HTR-8/SVneo (cell line): ENCODE measurements at places on chromosomes 6 and 20.

GRCh38 chr6:149074832-149075258 lies 242.7 kb upstream of the TAB2 start:
- DNase-seq = no peak

GRCh38 chr6:110419028-110419739 lies 3.8 kb upstream of the DDO start:
- no peak for DNase-seq

- DNase-seq = peak; percentile 91
Measured at GRCh38 chr6:35425284-35425683, 26.9 kb upstream of the FANCE start.

GRCh38 chr6:14066782-14067406 lies 50.7 kb upstream of the CD83 start:
- DNase-seq = peak; percentile 72

- no peak for DNase-seq
Measured at GRCh38 chr20:46240065-46240464, 68.2 kb downstream of the CDH22 start.

DNA sequence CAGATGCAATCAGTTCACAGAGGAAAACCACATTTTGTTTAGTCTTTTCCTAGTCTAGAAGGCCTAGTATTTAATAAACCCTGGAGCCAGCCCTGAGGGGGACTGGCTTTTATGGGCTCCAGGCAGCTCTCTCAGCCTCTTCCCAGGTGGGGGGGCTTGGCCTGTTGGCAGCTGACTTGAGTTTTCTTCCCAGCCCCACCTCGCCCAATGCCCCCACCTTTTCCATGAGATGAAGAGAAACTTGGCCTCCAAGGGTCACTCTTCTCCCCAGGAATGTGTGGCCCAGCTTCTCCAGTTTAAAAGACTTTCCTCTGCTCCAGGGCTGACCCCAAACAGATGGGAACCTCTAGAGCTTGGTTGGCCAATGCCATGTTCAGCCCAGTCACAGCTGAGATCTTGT lies 196.1 kb downstream of the BMP7 start:
- DNase-seq = no peak

GRCh38 chr20:6000871-6001270 lies 50.4 kb downstream of the MCM8 start:
- no peak for DNase-seq

DNA sequence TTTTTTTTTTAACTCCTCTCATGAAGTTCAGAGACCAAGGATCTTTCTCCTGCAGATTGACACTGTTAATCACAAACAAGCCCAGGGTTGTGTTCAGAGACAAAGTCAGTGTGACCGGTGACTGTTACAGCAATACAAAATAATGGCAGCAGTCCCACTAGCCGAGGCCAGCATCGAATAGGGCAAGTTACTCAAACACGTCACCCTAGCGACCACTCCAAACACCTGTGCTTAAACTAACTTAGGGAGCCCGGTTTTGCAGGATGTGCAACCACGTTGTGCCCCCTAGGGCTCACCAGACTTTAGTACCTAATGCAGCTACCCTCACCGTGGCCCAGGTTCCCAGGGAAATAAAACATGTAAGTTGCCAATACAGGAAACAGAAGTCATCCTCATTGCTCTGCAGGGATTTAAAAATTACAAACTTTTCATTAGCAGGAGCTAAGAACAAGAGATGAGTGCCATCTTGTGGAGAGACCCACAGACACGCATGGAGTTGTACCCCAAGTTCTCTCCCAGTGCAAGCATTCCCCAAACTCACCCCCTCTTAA lies 38.1 kb downstream of the FAM50B start:
- DNase-seq = peak; percentile 27

DNA sequence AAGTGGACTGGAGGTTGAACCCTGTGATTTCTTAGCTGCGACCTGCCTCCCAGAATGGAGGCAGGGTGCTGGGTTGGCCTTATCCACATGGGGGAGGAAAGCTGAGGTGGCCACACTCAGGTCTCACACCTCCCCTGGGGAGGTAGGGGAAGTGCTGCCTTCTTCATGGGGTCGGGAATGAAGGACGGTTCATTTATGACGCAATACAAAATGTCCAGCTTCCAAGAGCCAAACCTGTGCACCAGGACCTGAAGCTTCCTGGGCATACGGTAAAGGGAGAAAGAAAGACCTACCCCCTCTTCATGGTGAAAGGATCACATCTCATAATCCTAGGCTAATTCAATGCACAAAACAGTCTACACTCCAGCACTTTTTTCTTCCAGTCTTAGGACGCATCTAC lies 150.6 kb upstream of the CDYL start:
- DNase-seq = no peak

- DNase-seq = no peak
Measured at GRCh38 chr6:94270091-94270948, 851.0 kb upstream of the EPHA7 start.

GRCh38 chr6:13278991-13279390 lies 49.3 kb downstream of the TBC1D7 start:
- DNase-seq = no peak
